PC-3 (cell line): ENCODE measurements at places on chromosomes 3 and 15.

- DNase-seq, result no peak
Measured at GRCh38 chr3:123169492-123169929, 32.2 kb upstream of the SEC22A start.

DNA sequence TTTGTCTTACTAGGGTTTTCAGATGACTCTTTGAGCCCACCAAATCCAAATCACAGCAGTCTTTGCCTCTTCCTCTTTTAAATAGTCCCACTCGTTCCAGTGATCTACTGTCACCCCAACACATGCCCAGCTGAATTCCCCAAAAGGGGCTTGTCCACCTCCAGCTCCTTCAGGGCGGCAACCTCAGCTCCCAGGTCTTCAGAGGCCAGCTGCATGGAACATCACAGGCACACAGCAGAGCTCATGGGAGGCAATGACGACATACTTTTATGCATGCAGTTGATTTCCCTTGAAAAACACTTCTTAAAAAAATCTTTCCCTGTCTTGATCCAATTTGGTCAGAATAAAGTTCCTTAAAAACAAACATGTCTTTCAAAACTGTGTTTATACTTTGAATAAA is 244.3 kb upstream of the NR2F2 start:
- DNase-seq, result no peak

DNA sequence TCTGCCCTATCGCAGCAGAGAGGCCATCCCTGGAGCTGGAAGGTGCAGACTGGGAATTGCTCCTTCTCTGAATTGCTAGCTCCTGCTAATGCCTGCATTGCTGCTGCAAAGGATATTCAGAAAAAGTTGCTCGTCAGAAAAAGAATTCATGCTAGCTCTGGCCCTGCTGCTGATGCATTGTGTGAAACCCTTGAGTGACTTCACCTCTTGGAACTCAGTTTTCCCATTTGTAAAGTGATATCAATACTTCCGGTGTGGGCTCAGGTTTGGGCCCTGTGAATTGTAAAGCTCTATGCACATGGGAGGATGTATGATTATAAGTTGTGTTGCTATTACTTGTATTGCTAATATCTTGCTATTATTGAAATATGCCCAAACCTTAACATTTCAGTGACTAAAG is 11.4 kb downstream of the SQOR start:
- peak; percentile 38 for DNase-seq

DNA sequence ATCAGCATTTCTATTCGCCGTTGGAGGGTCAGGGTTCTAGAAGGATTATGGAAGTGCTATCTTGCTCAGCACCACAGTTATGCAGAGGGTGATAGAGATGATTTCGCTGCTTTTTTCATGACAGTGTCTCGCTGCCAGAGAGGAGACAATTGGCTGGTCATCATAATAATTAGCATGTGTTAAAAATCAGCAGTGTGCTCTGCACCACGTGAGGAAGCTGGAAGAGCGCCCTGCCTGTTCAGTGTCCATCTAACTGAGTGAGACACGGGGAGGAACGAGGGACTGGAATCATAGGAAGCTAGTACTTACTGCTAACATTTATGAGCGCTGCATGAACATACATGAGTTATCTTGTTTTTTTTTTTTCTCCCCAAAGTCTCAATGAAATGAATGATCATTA is 116.2 kb upstream of the PLAAT1 start:
- no peak for DNase-seq

DNA sequence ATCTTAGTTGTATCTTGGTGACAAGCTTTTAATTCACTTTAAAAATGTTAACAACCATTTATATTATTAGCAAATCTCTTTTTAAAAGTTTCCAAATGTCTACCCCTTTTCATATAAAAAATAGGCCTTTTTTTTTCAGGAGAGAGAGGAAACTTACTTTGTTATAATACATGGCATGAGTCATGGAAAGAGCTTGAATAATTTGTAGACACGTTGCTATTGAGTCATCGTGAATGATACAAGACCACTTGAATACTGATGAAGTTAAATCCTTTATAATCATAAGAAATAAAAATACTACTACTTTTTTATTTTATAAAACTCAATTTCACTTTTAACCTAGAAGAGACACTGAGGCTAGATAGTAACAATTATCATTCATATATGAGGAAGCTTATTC is 70.3 kb upstream of the BBX start:
- DNase-seq, result peak; percentile 56

GRCh38 chr3:65971293-65972252 is 67.1 kb downstream of the MAGI1 start:
- DNase-seq, result no peak

DNA sequence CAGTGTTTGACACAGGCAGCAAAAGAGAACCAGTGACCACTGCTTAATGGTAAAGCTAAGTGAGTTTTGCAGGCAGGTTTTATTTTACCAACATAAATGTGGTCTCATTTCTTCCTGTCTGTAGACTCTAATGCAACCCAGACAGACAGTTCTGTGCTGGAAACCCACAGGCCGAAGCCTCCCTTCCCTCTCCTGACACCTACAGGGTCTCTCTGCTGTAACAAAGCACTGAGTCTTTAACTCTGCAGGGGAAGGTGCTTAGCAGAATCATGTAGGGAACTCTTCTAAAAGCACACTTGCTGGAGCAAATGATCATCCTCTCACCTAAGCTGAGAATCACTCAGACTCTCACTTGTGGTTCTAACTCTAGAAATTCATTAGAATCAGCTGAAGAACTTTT is 200.3 kb downstream of the KBTBD8 start:
- DNase-seq, result no peak

DNA sequence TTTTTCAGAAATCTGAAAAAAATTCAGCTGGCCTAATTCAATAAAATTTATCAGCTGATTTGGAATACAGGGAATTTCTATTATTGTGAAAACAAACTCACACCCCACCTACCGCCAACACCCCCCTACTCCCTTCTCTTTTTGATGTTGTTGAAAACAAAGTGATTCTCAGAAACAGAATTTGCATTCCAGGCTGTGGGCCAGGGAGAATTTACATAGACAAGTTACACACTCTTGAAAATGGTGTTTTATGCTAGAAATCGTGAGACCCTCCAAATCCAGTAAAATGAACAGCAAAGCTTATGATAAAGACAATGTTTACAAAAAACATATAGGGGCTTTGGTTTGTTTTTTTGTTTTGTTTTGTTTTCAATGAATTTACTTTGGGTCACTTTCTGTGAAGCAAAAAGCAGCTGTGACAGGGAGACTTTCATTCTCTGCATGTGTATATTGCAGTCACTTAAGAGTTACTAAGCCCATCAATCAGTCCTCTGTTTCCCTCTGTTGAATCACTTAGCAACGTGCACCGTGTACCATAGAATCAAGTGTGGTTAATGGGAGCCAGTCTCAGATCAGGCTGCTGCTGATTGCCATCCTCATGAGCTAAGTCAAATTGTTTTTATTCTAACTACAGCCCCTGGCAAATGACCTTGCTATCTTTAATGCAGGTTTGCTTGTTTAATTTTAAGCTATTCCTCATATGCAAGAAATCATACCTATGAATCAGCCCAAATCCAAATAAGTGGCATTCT is 159.8 kb downstream of the ALCAM start:
- DNase-seq, result peak; percentile 85

DNA sequence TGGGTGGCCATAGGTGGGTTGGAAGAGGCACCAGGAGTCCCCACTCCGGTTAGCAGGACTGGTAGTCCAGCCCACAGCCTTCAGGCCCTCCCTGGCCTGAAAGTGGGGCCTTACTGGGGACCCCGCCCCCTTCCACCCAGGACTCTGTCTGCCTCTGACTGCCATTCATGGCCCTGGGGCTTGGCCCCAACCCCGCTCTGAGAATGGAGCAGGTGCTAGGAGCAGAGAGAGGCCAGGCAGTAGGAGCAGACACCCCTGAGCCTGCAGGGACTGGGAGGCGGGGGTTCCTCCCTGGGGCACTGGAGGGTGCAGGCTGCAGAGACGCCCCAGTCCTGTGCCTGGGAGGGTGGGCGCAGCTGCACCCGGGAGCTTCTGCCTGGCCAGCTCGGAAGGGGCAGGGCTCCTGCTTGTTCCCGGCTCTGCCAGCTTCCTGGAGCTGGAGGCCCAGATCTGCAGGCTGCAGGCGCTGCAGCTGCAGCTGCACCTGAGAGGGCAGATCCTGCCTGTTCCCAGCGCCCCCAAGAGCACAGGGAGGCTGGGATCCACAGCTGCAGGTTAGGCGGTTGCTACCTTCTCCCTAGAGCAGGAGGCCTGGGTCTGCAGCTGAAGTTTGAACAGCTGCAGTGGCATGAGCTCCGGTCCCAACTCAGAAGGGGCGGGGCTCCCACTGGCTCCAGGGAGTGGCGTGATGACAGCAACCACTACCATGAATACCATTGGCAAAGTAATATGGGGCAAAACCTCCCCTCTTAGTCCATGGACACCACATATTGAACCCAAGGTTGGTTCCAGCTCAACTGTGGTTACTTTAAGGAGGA is 194.7 kb downstream of the SQOR start:
- no peak for DNase-seq

DNA sequence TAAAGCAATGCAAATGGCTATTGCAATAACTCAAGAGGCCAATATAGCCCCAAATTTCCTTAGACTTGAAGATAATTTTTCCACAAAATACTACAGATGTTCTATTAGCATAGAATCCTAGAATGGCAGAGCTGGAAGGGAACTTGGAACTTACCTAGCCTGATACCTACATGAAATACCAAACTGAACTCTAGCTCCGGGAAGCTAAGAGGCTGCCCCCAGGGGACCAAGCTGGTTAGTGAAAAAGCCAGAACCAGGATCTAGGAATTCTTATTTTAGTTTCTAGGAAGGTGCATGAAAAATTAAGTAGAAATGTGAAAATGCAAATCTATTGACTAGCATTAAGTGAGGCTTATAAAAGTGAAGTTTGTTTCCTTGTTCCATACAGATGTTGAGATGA is 256.0 kb upstream of the CBLB start:
- no peak for DNase-seq

DNA sequence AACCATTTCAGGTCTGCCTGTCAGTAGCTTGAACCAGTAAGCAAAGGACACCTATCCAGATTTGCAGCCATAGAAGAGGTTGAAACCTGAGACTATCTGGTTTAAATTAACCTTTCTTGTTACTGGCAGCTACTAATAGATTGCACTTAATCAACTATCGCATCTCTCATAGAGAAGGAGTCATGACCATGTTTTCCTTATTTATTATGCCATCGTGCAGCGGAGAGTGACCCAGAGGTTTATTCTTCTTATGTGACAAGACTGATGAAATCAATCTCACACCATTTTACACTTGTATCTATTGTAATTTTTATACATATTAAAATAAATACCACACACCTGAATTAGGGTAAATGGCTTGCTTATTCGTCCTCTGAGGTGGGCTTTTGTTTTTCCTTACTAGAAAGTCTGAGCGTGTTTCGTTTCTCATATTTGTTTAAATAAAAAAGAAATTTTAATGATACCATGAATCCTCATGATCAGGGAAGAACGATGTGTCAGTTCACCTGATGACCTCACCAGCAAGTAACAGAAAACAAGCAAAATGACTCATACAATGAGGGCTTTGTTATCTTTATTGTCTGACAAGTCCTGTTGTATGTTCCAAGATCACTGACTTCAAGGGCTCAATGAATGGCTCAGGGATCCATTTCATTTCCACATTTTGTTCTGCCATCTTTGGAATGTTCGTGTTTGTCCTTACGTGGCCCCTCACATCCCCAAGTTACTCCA is 379.5 kb upstream of the DPH6 start:
- peak; percentile 72 for DNase-seq

- no peak for DNase-seq
Measured at GRCh38 chr3:122880624-122881023, 85.8 kb downstream of the SLC49A4 start.

GRCh38 chr3:154458560-154458959 is 28.6 kb upstream of the GPR149 start:
- no peak for DNase-seq

DNA sequence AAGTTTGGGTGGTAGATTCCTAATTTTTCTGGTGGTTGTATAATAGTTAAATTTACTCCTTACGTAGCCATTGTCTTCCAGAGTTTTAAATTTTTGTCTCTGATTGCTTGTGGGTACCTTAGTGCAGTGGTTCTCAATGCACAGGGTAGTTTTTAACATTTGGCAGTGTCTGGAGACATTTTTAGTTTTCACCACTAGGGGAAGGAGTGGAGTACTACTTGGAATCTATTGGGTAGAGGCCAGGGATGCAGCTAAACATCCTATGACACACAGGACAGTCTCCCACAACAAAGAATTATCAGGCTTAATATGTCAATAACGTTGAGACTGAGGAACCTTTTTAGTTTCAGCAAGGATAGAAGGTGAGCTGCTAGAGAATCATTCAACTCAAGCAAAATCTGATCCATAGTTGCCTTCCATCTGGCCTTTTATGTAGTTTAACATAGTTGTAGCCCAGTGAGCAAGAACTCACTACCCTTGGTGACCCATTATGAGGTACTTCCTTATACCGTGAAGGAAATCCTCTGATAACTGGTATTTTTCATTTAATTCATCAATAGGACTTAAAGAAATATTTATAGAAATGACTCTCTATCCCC is 8.6 kb upstream of the STX19 start:
- DNase-seq, result peak; percentile 84

GRCh38 chr3:67685499-67685898 is 31.1 kb upstream of the SUCLG2 start:
- DNase-seq, result no peak

- DNase-seq, result no peak
Measured at GRCh38 chr3:59142556-59142955, 92.7 kb upstream of the CFAP20DC start.

- DNase-seq, result no peak
Measured at GRCh38 chr3:178551916-178552321, 15.7 kb downstream of the KCNMB2 start.

GRCh38 chr3:106392915-106393314 is 524.1 kb upstream of the CBLB start:
- no peak for DNase-seq

DNA sequence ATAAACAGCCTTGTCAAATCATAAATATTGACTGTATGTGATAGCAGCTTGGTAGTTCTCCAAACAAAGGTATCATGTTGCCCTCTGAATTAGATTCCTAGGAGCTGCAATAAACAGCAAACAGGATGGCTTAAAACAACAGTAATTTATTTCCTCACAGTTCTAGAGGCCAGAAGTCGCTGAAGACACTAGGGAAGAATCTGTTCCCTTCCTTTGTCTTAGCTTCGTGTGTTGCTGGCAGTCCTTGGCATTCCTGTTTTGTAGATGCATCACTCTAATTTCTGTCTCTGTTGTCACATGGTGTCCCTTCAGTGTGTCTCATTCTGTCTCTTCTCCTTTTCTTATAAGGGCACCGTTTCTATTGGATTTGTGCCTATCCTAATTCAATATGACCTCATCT is 679.3 kb downstream of the OTOL1 start:
- DNase-seq, result no peak
